ENCODE measurements at places on chromosomes 5 and 9. TPM values are rescaled to one million over a fixed set of nuclear protein-coding genes. Genes with fewer than 3 reads are reported as not detected.

The SLCO6A1 gene
- not detected for total RNA-seq

The PCDH1 gene
- 31.3 TPM for total RNA-seq

GRCh38 chr5:151707567-151707966, 20.9 kb upstream of the SPARC start:
- H3K4me1 ChIP-seq, result no peaks in the 10 kb centered on the region
- H3K27ac ChIP-seq, result peak overlapping the region; percentile 35
- H3K36me3 ChIP-seq, result no peaks in the 10 kb centered on the region
- no peaks in the 10 kb centered on the region for H3K27me3 ChIP-seq

DNA sequence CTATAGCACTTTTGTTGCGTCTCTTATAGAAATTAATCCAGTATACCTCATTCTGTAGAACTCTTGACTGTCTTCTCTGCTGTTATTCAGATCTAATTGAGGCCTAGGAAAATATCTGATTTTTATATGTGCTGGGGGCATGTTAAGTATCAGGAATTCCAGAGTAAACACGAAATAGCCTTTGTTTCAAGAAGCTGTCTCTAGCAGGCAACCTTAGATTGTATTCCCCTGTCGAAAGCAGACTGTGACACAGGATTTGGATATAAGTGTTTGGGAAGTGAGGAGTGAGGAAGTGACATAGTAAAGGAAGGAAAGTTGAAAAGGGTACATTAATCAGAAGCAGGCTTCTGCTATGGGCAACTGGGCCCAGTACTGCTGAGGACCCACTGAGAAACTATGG, 72.1 kb upstream of the RASA1 start:
- H3K4me1 ChIP-seq, result no peaks in the 10 kb centered on the region
- H3K4me3 ChIP-seq, result no peak overlapping the region
- DNase-seq, result no peak
- no peak overlapping the region for H3K27ac ChIP-seq

DNA sequence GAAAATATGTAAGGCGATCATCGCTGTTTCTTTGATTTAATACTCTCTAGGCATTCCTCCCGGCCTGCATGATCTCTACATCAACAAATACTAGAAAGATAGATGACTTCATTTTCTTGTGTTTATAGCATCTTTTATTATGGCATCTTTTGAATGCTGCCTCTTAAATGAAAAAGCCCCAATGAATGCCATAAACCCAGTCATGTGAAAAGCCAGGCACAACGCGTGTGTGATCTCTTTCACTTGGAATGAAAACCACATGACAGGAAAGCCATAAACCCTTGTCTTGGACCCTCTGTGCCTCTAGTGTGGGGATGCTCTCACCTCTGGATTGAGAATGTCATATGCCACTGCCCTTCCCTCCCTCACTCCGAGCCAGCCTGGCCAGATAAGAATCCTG, 476.2 kb downstream of the SEMA5A start:
- H3K27ac ChIP-seq, result peak overlapping the region; percentile 58
- H3K4me3 ChIP-seq, result no peak overlapping the region
- no peak for DNase-seq
- H3K27me3 ChIP-seq, result no peaks in the 10 kb centered on the region
- H3K4me1 ChIP-seq, result no peaks in the 10 kb centered on the region

- DNase-seq, result no peak
- no peaks in the 10 kb centered on the region for H3K4me1 ChIP-seq
- no peak overlapping the region for H3K27ac ChIP-seq
- no peaks in the 10 kb centered on the region for H3K36me3 ChIP-seq
- H3K4me3 ChIP-seq, result no peak overlapping the region
- H3K27me3 ChIP-seq, result no peaks in the 10 kb centered on the region
These were observed 21.4 kb downstream of the ALDH1A1 start for GRCh38 chr9:72931437-72931836.

DNA sequence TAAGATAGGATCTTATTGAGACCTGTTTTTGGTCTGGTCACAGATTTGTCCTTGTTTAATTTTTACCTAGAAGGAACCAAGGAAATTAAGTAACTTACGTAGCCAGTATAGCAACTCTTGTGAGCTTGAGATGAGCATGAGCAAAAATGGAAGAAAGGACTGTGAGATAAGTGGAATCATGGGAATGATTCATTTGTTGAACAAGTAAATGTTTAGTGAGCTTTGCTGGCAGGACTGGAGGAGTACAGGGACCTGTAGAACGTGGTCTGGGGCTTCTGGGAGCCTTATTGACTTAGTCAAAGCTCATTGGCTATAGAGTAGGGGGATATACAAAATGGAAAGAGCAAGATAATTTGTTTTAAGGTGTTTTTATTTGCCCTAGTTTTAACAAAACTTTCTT, 3.0 kb downstream of the RAD23B start:
- no peaks in the 10 kb centered on the region for H3K27me3 ChIP-seq
- no peak overlapping the region for H3K4me3 ChIP-seq
- H3K36me3 ChIP-seq, result no peaks in the 10 kb centered on the region

DNA sequence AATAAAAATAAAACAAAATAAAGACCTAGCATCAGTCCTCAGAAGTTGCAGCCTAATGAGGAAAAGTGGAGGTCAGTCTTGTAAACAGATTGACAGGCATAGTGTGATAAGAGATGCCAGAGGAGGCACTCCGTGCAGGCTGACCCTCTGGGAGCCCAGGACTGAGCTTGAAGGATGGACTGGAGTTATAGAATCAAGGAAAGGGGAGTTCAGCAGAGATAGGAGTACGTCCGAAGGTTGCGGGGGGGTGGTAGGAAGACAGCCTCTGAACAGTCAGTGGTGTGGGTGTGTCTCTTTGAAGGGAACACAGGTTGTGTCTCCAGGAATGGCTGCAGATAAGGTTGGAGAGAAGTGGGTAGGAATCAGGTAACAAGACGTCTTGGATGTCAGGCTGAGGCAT, 126.1 kb upstream of the CPEB4 start:
- H3K4me1 ChIP-seq, result no peaks in the 10 kb centered on the region
- no peak for DNase-seq
- H3K4me3 ChIP-seq, result no peak overlapping the region
- H3K36me3 ChIP-seq, result no peaks in the 10 kb centered on the region
- H3K27me3 ChIP-seq, result no peaks in the 10 kb centered on the region
- no peak overlapping the region for H3K27ac ChIP-seq

DNA sequence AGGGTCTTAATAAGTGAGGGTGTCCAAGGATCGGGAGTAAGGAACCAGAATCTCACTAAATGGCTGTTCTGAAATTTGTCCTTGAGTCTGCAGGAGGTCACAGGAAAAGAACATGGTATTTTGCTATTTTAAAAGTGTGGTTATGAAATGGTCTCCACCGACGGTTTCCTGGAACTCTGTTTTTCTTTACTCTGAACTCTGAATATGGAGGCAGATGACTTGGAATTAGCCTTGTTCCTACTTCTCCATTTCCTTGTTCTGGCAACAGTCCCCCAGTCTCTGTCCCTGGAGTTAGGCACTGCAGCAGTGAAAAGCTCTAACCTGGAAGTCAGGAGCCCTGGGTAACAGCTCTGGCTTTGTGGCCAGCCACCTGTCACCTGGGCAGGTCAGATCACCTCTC, 46.6 kb upstream of the C5orf58 start:
- no peak overlapping the region for H3K4me3 ChIP-seq
- no peak for DNase-seq
- no peaks in the 10 kb centered on the region for H3K27me3 ChIP-seq

All from uterus (tissue), 4 donors.